ENCODE measurements at places on chromosomes 3 and 15.

- no peak for DNase-seq
Measured at GRCh38 chr15:100733101-100733842, 130.9 kb downstream of the ASB7 start.

DNA sequence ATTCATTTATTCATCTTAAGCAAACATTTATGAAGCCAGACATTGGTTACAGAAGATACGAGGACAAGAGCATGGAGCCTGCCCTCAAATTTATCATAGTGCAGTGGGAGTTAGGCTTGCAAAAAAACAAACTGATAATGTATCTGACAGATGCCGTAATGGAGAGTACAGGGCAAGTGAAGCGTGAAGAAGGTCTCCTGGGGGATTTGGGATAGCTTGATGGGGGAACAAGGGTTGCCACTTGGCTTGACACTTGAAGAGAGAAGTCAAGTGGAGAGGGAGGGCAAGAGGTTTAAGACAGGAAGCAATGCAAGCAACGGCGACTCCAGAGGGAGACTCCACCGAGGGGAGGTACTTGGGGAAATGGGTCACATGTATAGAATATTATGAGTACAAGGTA lies 129.3 kb downstream of the SSR3 start:
- DNase-seq = no peak

GRCh38 chr15:51244423-51244869 lies 94.0 kb downstream of the CYP19A1 start:
- no peak for DNase-seq

DNA sequence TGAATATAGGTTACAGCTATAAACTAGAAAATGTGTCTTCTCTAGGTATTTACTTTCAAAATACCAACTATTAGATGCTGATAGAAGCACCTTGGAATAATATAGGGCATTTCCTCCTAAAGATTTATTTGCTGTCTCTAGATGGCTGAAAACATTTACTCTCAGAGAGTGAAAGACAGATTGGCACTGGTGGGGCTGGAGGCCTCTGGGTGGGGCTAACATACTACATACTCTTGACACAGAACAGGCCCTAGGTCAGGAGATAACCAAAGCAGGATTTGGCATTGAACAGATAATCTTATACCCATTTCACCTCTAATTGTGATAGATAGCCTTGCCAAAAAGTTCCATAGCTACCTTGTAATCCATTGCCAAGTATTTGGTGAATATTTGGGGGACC lies 253.3 kb upstream of the TBC1D5 start:
- no peak for DNase-seq

- peak; percentile 7 for DNase-seq
Measured at GRCh38 chr3:42032693-42033349, 58.3 kb upstream of the TRAK1 start.

DNA sequence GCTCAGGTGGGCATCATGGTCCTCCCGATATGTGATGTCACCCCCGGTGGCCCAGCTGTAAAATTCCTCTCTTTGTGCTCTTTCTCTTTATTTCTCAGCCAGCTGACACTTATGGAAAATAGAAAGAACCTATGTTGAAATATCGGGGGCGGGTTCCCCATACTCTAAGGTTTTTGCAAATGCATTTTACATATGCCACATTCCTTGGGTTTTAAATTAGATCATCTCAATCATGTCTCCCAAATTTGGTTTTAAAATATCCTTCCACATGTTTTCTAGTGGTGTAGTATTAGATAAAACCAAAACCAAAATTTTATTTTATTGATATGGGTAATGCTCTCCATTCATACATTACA lies 4.4 kb upstream of the TMEM62 start:
- DNase-seq = no peak

DNA sequence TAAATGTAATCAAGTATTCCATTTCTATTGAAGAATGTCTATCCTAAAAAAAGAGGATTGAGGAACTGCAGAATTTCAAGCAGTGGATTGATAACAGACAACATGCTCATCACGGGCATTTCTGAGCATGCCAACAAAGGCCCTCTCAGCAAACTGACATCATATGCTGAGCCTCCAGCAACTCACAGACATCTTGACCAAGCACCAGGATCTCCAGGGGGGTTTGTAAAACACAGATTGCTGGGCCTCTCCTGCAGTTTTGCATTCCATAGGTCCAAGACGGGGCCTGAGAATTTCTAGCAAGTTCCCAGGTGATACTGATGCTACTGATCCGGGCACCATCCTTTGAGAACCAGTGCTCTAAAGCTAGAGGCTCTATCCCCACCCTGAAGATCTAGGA lies 85.0 kb downstream of the FOXP1 start:
- no peak for DNase-seq

GRCh38 chr3:138114988-138115971 lies at the start of gene DZIP1L:
Gene DZIP1L (minus strand): TSS chr3:138115608. CDS start chr3:138103971, 11,637 bp downstream.
- peak; percentile 46 for DNase-seq

GRCh38 chr3:12807601-12808359 lies 11.3 kb downstream of the CAND2 start:
- DNase-seq = no peak

GRCh38 chr15:39181056-39181747 lies 399.7 kb upstream of the THBS1 start:
- DNase-seq = no peak

GRCh38 chr15:33846142-33846541 lies 122.2 kb upstream of the CHRM5 start:
- no peak for DNase-seq

DNA sequence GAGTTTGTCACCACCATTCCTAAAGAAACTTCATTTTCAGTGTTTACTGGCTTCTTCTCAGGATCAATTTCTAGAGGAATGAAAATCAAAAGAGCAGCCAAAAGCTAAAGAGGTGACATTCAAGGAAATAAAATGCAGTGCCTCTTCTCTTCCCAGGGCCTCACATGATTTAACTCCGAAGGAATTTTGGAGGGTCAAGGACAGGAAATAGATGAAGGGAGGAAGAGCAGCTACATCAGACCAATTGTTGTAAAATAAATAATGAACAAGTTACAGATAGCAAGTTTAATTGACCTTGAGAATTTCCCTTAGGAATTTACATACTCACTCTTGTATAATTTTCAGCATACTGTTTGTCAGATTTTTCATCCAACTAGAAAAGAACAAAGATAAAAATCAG lies 78.1 kb downstream of the LRRFIP2 start:
- no peak for DNase-seq

DNA sequence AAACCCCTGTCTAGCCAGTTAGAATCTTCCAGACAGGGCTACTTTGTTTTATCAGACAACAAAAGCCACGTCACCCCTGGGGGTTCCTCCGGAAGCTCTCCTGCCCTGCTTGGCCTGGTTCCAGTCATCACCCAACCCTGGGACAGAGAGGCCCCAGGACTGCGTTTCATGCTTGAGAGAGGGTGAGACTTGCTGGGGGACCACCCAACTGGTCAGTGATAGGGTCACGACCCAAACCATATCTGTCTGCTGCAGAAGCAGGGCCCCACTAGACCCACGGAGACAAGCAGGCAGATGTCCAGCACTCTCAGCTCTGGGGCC lies 1.2 kb downstream of the NT5DC2 start:
- no peak for DNase-seq

- DNase-seq = no peak
Measured at GRCh38 chr15:99437315-99438223, 128.2 kb upstream of the MEF2A start.

- no peak for DNase-seq
Measured at GRCh38 chr15:101065570-101066221, 146.5 kb downstream of the LRRK1 start.

DNA sequence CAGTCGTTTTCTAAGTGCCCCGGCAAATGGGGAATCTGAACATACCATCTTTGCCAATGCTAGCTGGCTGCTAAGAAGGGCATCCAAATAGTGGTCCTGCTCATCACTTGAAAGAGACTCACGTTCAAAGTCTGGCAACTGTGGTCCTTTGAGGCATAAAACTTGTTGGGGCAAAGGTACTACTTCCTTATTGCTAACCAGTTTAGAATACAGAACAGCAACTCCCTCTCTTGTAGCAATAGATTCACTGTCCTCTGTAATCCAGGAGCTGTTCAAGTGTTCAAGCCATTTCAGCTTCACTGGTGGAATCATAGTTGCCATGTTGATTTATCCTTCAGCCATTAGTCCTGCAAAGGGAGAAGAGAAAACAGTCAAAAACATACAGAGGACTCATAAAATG lies 58.4 kb downstream of the HERC1 start:
- no peak for DNase-seq

DNA sequence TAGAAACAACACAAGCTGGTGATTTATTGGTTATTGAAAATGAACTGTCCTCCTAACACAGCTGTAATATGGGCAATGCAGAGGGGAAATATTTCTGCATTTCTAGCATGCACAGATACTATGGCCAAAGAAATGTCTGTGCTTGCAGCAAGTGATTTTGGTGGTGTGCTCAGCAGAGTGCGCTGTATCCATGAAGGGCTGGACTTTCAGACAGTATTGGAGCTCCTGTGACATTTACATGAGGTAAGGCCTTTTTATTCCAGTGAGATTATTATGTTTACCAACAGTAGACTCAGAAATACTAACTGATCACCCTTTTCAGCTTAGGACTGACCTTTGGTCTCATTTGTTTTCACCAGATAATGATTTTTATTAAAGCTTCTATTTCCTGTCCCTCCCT lies 1302.6 kb upstream of the EPHA6 start:
- DNase-seq = no peak

GRCh38 chr15:73436613-73437012 lies 6.4 kb upstream of the REC114 start:
- DNase-seq = no peak
